ENCODE measurements at places on chromosomes 6 and 20.

GRCh38 chr6:43746613-43747102 lies 23.4 kb upstream of the VEGFA start:
- DNase-seq, result no peak

GRCh38 chr6:146914489-146915483 lies 289.4 kb upstream of the STXBP5 start:
- DNase-seq, result no peak

DNA sequence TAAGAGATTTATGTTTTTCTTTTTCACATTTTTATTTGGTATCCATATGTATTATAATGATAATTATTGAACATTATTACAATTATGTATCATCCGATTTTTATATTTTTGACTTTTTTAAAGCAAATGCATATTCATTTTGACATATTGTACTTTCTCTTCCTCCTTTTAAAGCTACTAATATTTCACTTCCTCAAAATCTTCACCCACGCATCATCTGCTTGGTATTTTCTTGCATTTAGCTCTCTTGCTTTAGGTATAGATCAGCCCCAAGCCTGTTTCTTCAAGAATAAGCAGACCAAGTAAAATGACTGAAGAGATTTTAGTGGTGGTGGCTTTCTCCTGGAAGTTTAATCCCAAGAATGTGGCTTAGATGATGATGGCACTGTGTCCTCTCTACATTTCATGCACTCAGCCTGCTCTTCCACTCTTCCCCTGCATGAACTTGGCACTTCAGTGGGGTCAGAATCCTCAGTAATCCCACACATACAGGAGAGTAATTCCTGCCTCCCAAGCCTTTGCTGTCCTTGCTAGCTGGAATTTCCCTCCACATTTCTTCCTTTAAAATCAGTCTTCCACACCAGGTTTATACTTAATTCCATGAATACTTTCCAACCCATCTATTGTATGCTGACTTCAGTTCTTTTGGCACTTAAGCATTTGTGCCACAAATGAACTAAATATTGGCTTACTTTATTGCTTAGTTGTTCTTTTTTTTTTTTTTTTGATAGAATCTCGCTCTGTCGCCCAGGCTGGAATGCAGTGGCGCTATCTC lies 8.2 kb downstream of the NCOA7 start:
- DNase-seq, result no peak

DNA sequence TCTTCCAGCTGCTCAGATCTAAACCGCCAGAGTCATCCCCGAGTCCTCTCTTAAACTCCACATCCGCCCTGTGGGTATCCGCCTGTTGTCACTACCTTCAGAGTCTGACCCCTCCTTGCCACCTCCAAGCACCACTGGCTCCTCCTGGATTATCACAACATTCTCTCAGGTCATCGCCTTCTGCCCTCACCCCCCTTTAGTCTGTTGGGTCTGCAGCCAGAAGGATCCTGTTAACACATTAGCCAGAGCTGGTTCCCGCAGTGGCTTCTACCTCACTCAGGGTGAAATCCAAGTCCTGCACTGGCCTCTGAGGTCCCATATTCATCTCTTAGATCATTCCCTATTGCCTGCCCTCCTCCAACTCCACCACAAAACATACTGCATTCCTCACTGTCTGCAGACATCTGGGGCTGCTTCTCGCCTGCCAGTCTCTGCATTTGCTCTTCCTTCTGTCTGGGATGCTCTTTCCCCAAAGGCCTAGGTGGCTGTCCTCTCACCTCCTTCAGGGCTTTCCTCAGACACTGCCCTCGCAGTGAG lies 34.1 kb downstream of the TNXB start:
- no peak for DNase-seq

GRCh38 chr6:5443491-5443890 lies 182.2 kb downstream of the FARS2 start:
- no peak for DNase-seq

DNA sequence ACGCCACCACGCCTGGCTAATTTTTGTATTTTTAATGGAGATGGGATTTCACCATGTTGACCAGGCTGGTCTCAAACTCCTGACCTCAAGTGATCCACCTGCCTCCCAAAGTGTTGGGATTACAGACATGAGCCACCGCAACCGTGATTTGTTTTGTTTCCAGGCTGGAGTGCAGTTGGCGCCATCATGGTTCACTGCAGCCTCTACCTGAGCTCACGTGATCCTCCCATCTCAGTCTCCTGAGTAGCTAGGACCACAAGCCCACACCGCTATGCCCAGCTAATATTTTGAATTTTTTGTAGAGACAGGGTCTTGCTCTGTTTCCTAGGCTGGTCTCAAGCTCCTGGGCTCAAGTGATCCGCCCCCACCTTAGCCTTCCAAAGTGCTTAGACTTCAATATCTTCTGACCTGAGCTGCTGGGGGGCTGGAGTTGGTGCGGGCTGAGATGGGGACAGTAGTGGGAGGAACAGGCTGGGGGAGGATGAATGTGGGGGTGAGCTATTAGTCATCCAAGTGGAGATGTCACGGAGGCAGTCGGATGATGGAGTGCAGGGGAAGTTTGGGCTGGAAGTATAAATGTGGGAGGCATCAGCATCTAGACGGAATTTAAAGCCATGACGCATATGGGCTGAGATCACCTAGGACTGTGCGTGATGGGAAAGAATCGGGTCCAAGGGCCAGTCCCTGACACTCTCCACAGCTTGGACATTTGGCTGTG lies 23.1 kb upstream of the ZMYND8 start:
- no peak for DNase-seq

GRCh38 chr20:46006022-46006705 lies 2.5 kb upstream of the MMP9 start:
- DNase-seq, result no peak

GRCh38 chr6:34414999-34415858 lies 10.6 kb downstream of the RPS10 start:
- DNase-seq, result peak; percentile 47

DNA sequence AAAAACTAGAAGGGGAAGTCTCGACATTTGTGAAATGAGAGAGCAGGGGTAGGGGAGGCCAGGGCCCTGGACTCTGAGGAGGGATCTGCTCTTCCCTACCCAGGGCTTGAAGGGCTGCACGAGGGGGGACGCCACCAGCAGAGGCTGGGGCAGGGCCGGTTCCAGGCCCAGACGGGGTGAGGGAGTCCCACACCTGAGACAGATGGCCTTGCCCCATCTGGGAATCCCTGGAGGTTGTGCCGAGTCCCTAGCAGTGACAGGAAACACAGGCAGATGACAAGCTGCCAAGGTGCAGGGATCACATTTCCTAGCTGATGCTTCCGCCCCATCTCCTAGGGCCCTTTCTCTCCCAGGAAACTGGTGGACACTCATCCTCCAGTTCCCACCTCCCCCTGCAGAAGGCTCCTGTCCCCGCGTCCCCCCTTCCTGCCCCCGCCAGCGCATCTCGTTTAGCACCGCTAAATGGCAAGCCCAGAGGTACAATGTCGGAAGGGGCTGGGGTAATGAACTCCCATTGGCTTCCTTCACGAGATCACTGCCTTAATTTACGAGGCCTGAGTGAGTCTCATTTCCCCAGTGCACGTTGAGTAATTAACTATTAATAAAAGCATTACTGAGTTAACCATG lies 35.2 kb upstream of the CDH22 start:
- no peak for DNase-seq

DNA sequence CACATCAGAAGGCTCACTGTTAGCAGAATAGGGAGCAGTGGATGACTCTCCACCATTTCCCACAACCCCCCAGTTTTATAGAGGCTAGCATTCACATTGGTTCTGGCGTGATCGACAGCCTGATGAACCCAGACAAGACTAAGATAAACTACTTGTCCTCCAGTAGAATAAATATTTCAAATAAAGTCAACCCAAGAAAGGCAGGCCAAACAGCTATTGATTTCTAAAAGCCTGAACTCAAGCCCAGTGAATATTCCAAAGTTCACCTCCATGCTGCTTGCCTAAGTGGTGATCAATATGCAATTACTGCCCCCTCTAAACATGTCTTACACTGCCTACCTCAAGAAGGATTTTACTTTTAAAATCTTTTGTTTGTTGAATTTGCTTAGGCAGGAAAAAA lies 104.5 kb downstream of the CTNNBL1 start:
- no peak for DNase-seq

DNA sequence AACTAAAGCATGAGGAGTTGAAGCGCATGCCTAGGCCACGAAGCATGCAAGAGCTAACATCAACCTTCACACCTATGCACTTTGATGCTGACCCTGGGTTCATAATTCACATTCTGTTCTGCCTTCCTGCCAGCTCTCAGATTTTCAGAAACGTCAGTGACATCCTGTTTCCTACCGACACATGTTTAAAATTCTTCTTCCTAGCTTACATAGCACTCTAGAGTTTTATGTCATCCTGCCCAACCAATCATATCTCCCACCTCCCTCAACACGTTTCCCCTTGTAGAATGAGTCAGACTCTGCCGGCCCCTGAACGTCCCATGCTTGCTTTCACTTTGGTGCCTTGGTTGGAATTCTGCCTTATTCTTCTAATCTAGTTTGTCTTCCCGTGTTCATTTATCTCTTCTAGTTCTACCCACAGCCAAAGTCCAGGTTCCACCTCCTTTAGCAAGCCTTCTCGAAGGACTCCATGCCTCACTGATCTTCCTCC lies 97.2 kb upstream of the MAP7 start:
- DNase-seq, result peak; percentile 72

- no peak for DNase-seq
Measured at GRCh38 chr6:42165016-42165415, 8.1 kb upstream of the GUCA1A start.

- no peak for DNase-seq
Measured at GRCh38 chr6:37552267-37552666, 52.6 kb upstream of the CCDC167 start.

GRCh38 chr6:156395276-156395675 lies 381.9 kb upstream of the ARID1B start:
- DNase-seq, result peak; percentile 79

DNA sequence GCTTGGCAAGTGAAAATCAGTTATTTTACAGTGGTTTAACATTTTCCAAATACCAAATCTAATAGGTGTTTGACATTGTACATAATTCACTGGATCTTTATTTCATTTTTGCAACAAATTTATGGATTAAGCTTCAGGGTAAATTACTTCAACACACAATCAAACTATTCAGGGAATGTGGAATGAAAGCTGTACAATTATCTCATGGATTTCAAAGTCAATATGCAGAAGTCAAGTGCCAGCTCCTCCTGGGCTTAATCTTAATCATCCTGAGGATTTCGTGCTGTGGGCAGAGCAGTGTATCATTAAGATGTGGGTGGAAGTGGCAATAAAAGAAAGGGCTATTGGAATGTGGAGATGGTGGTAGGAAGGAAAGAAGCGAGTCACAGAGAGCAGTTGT lies 548.8 kb downstream of the COL12A1 start:
- no peak for DNase-seq

DNA sequence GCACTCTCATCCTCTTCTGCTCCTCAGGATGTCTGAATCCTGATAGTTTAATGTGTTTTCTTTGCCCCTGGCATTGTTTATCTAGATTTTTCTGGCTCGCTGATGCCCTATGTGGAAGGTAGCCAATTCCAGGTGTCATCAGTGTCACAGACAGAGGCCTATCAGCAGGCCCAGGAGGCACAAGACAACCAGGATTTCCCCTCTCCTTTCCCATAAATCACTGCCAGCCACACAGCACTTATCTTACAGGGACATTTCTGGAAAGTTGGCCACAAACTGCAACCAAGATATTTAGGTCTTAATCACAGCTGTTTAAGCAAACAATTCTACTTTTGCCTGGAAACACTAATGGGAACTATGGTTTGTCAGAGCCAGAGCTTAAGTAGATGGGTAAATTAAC lies 28.1 kb downstream of the ADGRF5 start:
- DNase-seq, result no peak

DNA sequence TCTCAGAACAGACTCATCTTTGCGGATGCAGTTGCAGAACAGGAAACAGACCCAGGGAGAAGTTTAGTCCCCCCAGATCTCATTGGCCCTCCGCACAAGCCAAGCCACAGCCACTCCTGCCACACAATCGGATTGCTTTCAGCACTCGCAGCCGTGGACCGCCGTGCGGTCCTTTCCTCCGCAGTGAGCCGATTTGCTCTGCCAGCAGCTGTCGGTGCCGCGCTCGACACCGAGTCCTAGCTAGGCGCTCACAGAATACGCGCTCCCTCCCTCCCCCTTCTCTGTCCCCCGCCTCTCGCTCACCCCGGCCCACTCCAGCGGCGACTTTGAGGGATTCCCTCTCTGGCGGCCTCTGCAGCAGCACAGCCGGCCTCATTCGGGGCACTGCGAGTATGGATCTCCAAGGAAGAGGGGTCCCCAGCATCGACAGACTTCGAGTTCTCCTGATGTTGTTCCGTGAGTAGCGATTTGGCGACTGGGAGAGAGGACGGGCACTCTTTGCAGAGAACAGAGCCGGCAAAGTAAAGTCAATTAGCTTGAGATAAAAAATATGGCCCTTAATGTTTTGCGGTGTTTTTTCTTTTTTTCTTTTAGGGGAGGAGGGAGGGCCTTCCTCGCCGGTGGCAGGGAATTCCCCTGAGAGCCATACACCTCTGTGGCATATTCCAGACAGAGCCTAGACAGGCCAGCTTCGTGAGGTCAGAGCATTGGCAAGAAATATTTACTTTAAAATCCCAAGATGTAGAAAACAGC lies at the start of gene LAMP5:
Gene LAMP5, plus strand, starts transcription at position 130 of the 753 bp plus-strand sequence. Its CDS starts 263 bp downstream, at position 393.
- no peak for DNase-seq

DNA sequence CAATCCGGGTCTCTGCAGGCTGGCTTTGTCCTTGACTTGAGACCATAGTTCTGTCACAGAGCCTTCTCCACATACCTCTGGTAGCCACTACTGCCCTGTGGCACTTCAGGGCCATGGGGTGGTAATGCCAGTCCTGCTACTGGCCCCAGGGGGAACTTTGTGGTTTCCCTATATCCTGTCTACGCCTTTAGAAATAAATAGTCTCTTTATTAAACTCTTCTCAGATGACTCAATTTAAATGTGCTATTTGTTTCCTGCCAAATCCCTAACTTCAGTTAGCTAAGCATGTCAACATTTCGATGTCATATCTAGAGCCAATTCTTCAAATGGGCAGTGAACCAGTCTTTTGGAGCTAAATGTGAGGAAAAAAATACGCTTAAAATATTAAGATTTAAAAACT lies 60.1 kb downstream of the SEL1L2 start:
- DNase-seq, result no peak

DNA sequence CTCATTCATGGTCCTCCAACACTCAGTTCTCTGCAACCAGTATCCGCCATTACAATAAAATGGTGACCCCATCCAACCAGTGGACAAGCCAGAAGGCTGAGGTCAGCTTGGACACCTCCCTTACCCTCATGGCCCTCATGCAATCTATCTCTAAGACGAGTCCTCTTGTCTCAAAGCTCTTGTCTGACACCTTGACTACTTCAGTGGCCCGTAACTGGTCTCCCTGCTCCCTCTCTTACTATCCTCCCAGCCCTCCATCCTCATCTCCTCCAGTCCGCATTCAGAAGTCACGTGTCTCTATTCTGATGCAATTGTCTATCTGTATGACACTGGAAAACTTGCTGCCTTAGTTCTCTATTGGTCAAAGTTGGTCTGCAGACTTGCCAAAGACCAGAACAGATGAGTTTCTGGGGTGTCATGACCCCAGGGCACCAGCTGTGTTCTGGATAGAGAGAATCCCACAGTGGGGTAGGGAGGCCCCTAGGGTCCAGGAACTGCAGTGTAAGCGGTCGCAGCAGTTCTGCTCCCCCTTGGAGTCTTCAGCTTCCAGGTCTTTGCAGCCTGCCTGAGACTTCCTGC lies 59.6 kb upstream of the RNF24 start:
- no peak for DNase-seq
